Endothelial cell (in vitro differentiated cells): ENCODE measurements at places on chromosomes 3 and 15.

DNA sequence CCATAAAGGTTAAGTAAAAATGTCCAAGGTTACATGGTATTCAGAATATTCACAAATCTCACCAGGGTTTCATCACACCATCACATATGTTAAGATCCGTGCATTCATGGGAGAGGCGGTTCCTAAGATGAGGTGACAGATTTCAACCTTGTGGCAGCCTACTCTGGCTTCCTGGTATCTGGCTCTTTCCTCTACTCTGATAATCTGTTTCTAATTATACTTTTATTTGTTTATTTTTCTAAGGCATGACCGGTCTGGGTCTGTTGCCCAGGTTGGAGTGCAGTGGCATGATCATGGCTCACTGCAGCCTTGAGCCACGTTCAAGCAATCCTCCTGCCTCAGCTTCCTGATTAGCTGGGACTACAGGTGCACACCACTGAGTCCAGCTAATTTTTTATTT is 34.4 kb downstream of the RAF1 start:
- DNase-seq: no peak

DNA sequence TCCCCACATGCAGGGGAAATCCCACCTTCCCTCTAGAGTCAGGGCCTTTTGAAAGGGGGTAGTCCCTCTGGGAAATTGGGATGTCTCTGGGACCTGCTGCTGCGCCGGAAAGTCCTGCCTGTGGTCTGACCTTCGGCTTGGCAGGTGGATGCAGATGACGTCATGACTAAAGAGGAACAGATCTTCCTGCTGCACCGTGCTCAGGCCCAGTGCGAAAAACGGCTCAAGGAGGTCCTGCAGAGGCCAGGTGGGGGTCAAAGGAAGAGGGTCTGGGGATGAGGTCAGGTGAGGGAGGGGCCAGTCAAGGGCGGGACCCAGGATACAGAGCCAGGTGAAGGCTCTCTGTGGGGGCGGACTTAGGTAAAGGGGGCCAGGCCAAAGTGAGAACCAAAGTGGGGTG is 16.2 kb downstream of the PTH1R start:
- DNase-seq: no peak

DNA sequence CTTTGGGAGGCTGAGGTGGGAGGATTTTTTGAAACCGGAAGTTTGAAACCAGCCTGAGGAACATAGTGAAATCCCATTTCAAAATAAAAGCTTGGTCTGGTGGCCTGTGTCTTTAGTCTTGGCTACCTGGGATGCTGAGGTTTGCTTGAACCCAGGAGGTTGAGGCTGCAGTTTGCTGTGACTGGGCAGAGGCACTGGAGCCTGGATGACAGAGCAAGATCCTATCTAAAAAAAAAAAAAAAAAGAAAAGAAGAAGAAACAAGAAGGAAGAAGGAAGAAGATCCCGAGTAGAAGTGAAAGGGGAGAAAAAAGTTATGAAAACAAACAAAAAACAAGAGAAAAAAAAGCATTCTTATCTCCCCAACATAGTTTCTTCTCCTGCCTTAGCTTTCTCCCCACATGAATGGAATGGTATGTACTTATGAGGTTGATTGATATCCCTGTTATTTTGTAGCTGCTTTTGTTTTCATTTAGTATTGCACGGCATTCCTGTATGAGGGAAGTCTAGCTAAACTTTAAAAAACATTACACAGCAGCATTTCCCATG is 42.4 kb downstream of the TMEM40 start:
- no peak for DNase-seq

- DNase-seq: no peak
Observed at GRCh38 chr3:134846911-134847317, 51.9 kb downstream of the EPHB1 start.

- no peak for DNase-seq
Observed at GRCh38 chr3:35677797-35678196, 38.5 kb downstream of the ARPP21 start.
